ENCODE measurements at places on chromosomes 3 and 15. TPM values are rescaled to one million over a fixed set of nuclear protein-coding genes. Genes with fewer than 3 reads are reported as not detected.

DNA sequence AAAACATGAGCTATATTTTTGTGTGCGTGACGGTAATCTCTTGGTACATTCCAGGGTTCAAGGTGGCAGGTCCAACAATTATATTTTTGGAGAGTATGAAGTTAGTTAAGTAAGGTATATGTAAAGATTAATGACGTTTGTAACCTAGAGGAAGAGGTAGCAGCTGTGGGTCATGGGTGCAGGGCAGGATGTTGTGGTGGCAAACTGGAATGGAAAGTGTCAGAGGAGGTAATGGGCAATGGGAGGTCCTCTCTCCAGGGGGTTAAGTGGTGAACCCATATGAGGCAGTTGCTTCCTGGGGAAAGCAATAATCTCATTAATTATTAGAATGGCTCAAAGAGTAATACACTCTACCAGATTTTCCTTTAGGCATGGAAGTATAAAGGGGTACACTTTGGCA lies 1.0 kb upstream of the CD200R1L start:
- no peak for DNase-seq

GRCh38 chr3:140972833-140973232 lies 31.2 kb downstream of the SLC25A36 start:
- DNase-seq: no peak

- no peak for DNase-seq
Observed at GRCh38 chr15:92200891-92201290, 192.8 kb upstream of the ST8SIA2 start.

DNA sequence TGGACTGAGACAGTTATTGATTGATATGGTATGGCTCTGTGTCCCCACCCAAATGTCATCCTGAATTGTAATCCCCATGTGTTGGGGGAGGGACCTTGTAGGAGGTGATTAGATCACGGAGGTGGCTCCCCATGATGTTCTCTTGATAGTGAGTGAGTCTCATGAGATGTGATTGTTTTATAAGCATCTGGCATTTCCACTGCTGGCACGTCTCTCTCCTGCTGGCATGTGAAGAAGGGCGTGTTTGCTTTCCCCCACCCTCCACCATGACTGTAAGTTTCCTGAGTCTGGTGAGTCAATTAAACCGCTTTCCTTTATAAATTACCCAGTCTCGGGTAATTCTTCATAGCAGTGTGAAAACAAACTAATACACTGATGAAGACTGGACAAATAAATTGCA lies 105.6 kb upstream of the MELTF start:
- DNase-seq: no peak

Gene ACAN
- polyA plus RNA-seq: 0.85 TPM

GRCh38 chr3:42520906-42521305 lies 18.5 kb downstream of the VIPR1 start:
- DNase-seq: no peak

GRCh38 chr15:52370010-52370409 lies 74.4 kb upstream of the MYO5C start:
- DNase-seq: no peak
